Stimulated activated CD8-positive, alpha-beta memory T cell treated with anti-CD3 and anti-CD28 coated beads, Interleukin-4, amount 100 ng/mL, for 48 hours (primary cell): ENCODE measurements at places on chromosomes 1 and 21.
A peak's percentile ranks its signal among the peaks of the same experiment; 100 is the strongest.

GRCh38 chr1:198563583-198563982, 23.1 kb upstream of the ATP6V1G3 start:
- DNase-seq, result no peak

GRCh38 chr21:45618287-45618686, 25.2 kb upstream of the PCBP3 start:
- peak; percentile 19 for DNase-seq

DNA sequence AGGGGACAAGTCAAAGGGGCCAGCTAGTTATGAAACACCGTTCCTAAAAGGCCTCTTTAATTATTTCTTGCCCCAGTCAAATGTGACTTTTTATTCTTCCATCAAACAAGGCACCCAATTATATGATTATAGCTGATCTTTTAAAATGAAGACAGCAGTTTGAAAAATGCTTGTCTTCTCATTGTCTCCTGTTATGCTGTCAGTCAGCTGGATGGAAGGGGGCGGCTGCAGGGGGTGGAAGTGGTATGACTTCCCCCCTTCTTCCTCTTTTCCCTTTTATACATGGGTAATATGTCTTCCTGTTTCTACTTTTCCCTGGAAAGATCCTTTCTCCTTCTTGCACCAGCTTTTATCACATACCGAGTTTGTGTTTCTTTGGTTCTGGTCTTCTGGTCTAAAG, 25.8 kb upstream of the KCNA10 start:
- DNase-seq, result no peak

DNA sequence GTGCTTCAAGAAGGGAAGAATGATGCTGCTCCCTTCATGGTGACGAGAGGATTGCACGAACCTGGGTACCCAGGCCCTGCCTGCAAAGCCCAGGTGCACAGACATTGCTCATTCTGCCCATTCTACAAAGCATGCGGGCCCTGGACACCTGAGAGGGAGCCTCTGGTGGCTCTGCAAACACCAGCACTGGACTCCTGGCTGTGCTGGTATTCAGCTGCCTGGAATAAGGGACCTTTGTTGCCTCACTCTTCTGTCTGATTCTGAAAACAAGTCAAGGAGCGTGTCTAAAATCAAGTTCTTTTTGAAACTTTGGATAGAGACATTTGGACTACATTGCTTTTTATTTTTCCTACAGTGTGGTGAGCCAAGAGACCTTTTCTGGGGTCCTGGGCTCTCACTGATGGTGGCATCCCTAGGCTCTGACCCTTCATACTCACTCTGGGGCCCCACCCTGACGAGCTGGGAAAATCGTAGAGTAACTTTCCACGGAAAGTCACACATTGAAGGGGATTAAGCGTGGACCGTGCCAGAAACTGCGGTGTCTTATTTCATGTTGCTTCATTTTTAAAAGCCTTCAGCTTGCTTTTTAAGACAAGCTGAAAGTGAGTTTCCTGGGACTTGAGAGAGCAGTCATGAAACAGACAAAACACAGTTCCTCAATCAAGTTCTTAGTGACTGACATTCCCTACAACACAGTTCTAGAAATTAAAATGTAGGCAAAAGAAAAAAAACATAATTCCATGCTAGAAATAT, 24.0 kb downstream of the ABCA4 start:
- no peak for DNase-seq

GRCh38 chr1:223030871-223031400, 112.1 kb downstream of the TLR5 start:
- no peak for DNase-seq

- peak; percentile 36 for DNase-seq
Measured at GRCh38 chr1:37177230-37177864, 143.0 kb upstream of the GRIK3 start.

- DNase-seq, result no peak
Measured at GRCh38 chr1:24130385-24130784, 12.6 kb downstream of the IL22RA1 start.

DNA sequence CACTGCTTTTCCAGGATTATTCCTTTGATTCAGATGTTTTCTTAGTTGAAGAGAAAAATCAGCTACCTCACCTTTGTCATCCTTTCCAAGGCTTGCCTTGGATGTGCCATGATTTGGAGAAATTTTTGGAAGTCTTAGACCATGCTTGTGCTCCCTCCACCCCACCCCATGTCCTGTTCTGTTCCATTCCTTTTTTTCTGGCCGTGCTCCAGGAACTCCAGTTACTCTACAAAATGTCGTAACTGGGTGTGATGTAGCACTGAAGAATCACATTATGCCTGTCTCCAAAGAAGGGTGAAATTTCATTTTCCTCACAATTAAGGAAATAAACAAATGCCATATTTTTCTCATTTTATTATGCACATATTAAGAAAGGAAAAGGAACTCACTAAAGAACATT, 217.8 kb upstream of the ZRANB2 start:
- no peak for DNase-seq

DNA sequence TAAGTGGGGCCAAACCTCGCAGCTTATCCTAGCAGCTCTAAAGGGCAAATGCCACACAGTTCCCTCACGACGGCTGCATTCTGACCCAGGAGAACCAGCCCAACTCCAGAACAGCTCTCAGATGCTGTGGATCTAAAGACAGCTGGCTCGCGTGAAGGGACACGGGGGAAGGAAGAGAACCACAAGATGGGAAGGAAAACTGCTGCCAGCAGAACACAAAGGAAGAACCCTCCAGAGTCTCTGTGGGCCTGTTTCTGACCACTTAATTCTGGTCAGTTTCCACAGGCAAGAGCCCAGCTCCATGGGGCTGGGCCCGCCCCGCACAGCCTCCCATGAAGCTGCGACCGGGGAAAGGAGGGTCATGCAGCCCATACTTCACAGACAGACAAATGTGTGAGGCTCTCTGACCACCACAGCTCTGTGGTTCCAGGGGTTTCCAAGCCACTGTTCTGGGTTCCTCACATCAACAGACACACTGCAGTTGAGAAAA, 61.1 kb downstream of the SLC45A1 start:
- DNase-seq, result no peak

- no peak for DNase-seq
Measured at GRCh38 chr1:100428160-100428559, 75.9 kb downstream of the CDC14A start.

DNA sequence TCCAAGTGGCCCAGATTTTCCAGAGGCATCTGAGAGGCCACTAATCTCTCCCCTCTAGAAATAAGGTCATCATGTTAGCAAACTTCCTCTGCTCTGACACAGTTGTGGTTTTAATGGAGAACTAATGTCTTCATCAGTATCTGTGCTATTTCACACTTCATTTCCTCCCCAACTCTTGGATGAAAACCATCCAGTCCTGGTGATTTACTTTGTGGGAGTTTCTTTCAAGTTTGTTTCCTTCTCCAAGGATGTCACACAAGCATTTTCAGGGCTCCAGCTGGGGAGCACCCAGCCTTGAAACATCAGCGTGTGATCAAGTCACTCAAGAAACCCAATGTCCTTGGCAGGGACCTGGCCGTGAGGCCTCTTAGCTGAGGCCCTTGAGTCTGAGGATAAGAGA, 38.8 kb downstream of the TBX15 start:
- DNase-seq, result no peak

DNA sequence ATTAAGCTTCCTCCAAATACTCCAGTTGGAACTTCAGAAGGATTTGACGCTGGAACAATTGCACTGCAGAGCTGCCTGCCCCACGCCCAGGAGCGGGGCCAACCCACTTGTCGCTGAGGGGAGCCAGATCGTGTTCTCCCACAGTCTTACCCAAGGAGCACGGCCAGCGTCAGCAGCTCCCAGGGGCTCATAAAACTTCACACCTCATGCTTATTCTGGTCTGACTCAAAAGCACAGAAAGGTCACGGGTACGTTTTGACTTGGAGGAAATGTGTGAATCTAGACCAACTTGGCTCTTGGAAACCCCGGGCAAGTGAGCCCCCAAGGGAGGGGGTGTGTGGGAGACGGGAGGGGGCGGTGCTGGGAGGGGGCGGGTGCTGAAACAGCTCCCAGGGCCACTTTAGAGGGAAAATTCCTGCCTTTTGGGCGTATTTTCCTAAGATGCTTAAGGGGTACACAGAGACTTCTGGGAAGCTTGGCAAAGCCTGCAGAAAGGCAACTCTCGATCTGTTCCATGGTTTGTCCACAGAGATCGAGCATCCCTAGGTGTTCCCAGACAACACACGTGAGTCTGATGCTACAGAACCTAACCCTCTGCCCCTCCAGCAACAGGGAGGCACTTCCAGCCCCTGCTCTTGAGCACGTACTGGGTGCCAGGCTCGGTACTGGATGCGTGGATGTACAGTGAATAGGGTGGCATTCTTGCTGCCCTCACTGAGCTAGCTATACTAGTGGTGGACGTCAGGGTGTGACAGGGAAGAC, 98.9 kb downstream of the DHRS3 start:
- peak; percentile 73 for DNase-seq

DNA sequence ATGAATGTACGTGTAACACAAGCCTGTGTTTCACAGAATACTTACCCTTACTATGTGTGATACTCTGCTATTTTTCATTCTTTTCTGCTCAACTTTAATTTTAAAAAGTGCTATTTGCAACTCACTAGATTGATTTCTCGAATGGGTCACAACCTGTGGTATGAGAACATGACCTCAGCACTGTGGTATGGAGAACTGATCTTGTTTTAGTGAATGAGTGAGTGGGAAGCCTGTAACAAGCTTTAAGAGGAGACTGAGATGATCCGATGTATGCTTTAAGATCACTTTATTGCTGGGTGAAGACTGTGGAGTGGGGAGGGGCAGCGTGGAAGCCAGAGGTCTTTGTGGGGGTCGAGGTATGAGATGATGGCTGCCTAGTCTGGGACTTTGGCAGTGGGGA, 21.6 kb downstream of the MECR start:
- DNase-seq, result no peak

- DNase-seq, result no peak
Measured at GRCh38 chr1:117707371-117707770, 101.5 kb downstream of the TENT5C start.

- DNase-seq, result no peak
Measured at GRCh38 chr1:103373991-103374390, 151.5 kb upstream of the RNPC3 start.

GRCh38 chr1:3111348-3112021, 42.5 kb downstream of the PRDM16 start:
- DNase-seq, result no peak

GRCh38 chr1:204325944-204326343, 33.8 kb downstream of the PLEKHA6 start:
- DNase-seq, result no peak

DNA sequence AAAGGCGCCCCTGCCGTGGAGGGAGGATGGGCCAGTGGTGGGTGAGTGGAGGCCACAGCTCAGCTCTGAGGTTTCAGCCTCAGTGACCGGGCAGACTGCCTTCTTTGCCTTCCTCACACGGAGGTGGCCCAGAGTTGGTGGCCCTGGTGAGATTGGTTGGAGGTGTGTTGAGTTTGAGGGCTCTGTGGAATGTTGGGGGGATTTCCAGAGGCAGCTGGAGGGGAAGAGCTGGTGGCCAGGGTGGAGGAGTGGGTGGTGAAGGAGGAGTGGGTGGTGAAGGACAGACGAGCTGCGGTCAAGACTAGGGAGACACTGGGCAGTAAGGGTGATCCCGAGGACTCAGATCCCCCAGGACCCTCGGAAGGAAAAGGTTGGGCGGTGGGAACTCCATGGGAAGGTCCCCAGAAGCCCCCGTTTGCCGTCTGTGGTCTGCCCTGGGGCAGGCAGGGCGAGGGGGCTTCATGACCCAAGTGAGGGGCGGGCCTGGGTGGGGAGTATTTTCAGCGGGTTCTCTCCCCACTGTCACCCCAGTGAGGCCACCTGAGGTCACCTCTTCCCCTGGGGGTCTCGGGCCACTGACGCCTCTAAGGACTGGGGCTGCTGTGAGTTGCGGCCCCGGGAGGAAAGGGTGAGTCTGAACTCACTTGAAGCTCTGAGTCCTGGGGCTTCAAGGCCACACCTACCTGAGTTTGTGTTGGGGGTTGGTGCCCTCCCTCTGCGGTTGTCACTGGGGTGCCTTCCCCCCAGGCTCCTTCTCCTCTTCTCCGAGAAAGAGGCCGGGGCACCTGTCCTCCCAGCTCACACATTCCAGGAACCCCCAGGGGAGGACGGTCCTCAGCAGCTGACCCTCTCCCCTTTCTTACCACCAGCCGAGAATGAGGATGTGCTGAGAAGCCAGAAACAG, 22.7 kb upstream of the PIK3CD start:
- DNase-seq, result peak; percentile 86

DNA sequence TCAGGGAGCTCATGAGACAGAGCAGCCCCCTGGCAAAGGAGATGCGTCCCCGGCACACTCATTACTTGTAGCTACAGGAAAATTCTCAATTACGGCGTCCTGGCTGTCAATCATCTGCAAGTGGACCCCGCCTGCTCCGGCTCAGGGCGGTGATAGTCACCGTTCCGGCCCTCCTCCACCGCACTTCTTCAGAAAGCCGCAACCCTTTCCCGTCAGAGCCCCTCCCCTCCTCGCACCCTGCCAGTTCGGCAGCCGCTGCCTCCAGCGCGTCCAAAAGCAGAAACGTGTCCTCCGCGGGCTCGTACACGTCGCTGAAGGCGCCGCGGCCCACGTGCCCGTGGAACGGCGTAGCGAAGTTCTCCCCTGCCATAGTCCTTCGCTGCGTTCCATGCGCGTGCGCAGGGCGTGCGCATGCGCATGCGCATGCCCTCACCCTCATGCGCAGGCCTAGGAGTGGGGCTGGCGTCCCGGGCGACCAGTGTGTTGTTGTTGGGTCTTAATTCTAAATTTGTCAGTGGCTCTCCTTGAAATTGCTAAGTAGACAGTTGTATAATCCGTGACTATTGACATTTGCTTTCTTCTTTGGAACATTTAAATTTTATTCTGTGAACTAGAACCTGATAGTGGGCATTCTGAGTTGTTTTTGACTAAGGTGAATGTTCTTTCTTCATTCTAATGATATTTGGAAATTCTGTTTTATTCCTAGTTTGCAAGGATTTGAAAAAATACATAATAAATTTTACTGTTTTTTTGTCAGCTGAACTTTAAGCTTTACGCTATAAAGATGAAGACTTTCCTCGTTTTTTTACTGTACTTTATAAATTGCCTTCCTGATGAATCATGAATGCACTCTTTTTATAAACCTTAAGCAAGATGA, 107.5 kb downstream of the LTN1 start:
- peak; percentile 92 for DNase-seq

- DNase-seq, result peak; percentile 77
Measured at GRCh38 chr1:239951511-239952140, 140.1 kb upstream of the FMN2 start.

GRCh38 chr1:79042117-79042516, 35.6 kb upstream of the ADGRL4 start:
- no peak for DNase-seq

GRCh38 chr1:77627978-77628570, 54.4 kb downstream of the ZZZ3 start:
- no peak for DNase-seq

DNA sequence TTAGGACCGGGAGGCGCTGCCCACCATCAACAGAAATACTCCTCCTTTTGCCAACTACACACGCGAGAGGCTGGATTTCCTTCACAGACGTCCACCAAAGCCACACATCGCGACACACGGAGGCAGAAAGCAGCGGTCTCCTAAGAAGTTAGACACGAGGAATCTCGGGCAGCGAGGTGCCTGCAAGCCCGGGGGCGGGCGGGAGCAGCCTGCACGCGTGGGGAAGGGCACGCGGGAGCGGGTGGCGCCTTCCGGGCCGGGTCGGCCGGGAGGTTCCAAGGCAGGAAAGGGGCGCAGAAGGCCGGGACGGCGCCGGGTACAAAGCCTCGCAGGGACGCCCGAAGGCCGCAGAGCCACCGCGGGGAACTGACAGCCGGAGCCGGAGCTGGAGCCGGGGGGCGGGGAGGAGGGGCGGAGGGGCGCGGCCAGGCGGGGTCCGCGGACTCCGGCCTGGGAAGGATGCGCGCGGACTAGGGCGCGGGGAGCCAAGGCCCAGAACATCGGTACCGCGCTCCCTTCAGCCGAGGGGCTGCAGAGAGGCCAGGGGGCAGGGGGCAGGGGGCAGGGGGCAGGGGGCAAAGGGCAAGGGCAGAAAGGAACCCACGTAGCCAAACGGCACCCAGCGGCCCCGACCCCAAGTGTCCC, 722 bp downstream of the NPHP4 start:
- DNase-seq, result peak; percentile 54
